ENCODE measurements at places on chromosomes 6 and 20.
A peak's percentile ranks its signal among the peaks of the same experiment; 100 is the strongest.

GRCh38 chr20:49267327-49267726, 10.5 kb downstream of the ZNFX1 start:
- no peak for DNase-seq

DNA sequence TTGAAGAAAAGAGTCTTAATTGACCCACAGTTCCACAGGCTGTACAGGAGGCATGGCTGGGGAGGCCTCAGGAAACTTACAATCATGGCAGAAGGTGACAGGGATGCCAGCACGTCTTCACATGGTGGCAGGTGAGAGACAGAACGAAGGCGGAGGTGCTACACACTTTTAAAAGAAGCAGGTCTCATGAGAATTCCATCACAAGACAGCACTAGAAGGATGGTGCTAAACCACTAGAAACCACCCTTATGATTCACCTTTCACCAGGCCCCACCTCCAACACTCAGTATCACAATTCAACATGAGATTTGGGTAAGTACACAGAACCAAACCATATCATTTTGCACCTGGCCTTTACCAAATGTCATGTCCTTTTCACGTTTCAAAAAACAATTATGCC, 20.9 kb downstream of the TAGAP start:
- DNase-seq: no peak

DNA sequence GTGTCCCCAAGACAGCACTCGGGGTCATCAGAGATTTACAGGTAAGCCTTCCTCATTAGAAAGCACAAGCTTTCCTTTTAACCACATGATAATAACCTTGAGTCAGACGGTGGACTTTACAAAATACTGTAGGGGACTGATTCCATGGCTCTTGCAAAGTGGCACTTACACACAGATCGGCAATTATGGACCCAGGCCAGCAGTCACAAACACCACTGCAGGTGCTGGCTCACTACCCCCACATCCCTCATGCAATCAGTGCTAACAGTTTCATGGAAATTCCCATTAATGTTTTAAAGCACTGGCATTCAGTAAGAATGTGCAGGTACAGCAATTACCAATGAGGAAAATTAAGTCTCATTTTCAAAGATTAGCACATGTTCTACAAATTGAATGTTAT, 516.5 kb downstream of the PRKN start:
- no peak for DNase-seq

DNA sequence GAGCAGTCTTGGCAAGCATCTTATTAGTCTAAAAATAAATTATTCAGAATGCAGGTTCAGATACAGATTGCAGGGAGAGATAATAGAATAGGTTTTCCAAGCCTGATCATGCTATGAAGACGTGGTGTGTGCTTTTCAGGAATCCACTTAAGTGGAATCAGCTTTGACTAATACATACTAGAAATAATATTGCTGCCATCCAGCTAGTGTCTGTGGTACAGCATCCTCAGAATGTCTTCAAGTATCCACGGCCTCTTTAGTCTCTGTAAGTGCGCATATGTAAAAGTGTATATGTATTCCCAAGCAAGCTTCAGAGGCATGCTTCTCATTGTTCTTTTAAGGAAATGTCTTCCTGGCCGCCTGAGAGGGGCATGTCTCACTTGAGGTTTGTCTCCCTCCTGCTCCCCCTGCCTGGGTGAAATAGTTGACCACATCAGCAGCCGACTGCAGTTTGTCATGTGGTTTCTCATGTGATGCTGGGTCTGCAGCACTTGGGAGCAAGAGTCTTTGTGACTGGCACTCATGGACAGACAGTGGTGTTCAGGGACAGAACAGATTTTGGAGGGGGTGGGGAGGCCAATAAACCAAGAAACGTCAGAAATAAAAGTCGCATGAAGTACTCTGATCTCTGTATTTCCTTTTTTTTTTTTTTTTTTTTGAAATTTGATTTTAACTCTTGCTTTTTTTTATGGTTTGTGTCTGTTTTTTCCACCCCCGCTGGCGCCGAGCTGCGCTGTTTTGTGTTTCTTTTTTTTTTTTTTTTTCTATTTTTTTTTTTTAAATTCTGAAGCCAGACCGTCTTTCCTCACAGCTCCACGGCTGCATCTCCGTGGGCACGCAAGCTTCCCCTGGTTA, 150.8 kb downstream of the PRL start:
- DNase-seq: peak; percentile 79

- DNase-seq: no peak
Observed at GRCh38 chr6:153405931-153406330, 274.8 kb upstream of the RGS17 start.

GRCh38 chr6:3523271-3523670, 66.4 kb upstream of the SLC22A23 start:
- DNase-seq: no peak

DNA sequence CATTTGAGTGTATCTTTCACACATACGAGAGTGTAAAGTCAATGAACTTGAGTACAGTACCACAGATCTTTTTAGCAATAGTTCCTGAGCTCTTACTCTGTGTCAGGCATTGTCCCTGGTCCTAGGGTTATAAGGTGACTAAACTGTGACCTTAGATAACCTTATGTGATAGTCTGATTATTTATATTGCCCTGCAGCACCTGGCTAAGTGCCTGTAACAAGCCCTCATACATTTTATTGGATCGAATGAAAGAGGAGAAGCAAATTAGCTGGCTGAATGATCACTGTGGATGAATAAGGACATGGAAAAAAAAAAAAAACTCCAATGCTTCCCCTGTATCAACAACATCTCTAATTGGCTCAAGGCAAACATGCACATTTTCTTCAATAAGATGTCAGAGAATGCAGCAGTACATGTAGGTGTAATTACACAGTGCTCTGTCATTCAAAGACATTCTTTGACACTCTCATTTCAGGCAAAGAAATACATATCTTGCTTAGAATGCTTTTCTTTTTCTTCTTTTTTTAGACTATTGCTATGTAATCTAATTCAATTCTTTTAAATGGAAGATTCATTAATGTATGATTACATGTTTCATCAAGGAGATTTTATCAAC, 153.4 kb downstream of the PHACTR1 start:
- no peak for DNase-seq

DNA sequence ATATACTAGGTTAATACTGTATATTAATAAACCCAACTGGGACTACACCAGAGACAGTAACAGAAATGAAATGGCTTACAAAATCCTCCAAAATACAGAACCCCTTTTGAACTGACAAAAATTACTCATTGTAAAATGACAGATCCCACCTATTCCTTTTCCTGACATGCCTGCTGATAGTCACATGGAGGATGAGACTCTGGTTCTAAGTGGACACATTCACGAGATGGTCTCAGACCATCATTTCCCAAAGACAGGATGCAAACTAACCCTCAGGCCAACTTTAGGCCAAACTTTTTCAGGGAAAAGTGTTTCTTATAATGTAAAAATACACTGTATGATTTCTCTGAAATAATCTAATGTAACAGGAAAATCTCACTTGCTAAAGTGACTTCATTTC, 22.5 kb downstream of the TBC1D7 start:
- DNase-seq: no peak

GRCh38 chr6:157045831-157046454, 268.8 kb downstream of the ARID1B start:
- peak; percentile 80 for DNase-seq

GRCh38 chr6:143400258-143401067, 50.0 kb downstream of the ADAT2 start:
- no peak for DNase-seq

DNA sequence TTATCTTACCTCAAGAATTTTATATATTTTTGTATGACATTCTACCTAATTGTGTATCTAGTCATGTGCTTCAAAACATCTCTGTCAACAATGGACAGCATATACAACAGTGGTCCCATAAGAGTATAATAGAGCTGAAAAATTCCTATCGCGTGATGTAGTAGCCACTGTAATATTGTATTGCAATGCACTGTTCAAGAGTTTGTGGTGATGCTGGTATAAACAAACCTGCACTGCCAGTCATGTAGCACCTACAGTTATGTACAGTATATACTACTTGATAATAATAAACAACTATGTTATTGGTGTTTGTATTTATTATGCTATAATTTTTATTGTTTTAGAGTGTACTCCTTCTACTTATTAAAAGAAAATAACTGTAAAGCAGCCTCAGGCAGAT, 672.7 kb downstream of the CD109 start:
- DNase-seq: no peak

- no peak for DNase-seq
Observed at GRCh38 chr6:15842727-15843117, 179.9 kb upstream of the DTNBP1 start.

- DNase-seq: peak; percentile 30
Observed at GRCh38 chr6:13573669-13574110, 711 bp upstream of the SIRT5 start.

DNA sequence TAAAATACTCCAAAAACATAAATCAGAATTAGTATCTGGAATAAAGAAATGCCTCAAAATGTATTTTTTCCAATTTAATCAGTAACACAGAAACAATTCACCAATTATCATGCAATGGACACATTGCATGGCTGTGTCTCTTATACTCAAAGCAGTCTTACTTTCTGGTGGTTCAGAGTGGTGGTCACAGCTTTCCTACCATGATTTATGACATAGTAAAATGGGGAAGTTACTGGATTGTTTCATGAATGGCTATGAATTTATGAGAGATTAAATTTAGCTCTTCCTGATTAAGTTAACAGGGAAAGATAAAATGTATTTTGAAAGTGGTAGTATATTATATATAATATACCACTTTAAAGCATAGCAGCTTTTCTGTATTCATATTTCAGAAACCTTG, 331.5 kb upstream of the MAP3K7 start:
- no peak for DNase-seq

DNA sequence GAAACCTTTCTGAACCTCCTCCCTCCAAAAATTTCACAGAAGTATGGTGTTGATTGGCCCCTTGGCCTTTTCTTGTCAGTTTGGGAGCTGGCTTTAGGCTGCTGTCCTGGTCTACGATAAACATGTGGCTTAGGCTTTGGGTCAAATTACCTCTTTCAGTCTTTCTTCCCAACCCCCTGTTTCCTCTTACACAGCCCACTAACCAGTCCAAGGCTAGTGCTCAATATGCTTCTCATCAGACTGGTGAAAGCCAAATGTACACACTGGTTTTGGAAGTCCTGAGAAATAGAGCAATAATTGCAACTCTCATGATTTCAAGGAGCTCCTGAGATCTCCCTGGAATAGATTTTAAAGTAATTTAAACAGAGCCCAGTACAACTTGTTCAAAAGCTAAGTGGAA, 933.7 kb upstream of the GJE1 start:
- peak; percentile 16 for DNase-seq

- peak; percentile 43 for DNase-seq
Observed at GRCh38 chr20:15763366-15763765, 809.9 kb downstream of the KIF16B start.

DNA sequence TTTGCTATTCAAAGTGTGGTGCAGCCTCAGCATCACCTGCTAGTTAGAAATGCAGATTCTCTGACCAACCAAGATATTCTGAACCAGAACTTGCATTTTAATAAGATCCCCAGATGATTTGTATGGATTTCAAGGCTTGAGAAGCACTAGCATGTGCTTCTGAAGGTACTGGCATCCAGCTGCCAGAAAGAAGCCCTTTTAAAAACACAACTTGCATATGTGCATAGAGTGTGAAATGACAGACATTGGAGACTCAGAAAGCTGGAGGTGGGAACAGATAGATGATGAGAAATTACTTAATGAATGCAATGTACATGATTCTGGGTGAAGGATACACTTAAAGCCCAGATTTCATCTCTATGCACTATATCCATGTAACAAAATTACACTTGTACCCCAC, 409.3 kb upstream of the SPTLC3 start:
- no peak for DNase-seq
